ENCODE measurements at places on chromosomes 3 and 15.

GRCh38 chr3:190716211-190716610 is 146.3 kb downstream of the GMNC start:
- DNase-seq = no peak

DNA sequence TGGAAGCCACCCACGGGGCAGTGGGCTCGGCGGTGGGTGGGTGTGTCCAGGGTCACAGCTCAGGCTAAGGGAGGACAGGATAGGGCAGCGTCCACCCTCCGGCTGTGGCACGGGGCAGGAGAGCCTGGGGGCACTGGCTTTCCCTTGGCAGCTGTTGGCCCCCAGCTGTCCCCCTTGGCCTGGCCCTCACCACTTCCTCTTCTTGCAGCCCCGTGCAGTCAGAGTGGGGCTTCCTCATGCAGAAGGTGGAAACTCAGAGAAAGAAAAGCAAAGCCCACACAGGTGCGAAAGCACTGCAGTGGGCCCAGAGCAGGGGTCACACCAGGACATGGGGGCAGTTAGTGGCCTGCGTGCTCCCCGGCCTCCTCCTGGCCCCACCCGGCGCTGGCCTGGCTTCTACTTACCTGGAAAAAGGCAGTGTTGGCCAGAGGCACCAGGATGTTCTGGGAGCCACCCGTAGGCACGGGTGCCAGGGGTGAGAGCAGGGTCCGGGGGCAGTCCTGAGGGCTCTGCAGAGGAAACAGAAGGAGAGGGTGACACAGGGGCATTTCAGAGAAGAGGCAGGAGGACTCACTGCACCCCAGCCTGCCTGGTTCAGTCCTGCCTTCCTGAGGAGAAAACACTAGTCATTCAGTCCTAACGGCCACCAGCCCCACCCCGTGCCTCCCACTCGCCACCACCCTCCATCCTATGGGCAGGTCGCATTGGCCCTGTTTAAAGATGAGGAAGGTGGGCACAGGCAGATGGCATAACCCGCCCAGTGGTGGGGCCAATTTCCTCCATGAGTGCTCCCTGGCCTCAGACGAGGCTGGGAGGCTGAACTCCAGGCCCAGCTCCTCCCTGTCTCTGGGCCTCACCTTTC is 28.3 kb downstream of the PLXND1 start:
- DNase-seq = peak; percentile 81

- DNase-seq = no peak
These were observed 34.4 kb upstream of the SLC6A1 start for GRCh38 chr3:10957976-10958749.

DNA sequence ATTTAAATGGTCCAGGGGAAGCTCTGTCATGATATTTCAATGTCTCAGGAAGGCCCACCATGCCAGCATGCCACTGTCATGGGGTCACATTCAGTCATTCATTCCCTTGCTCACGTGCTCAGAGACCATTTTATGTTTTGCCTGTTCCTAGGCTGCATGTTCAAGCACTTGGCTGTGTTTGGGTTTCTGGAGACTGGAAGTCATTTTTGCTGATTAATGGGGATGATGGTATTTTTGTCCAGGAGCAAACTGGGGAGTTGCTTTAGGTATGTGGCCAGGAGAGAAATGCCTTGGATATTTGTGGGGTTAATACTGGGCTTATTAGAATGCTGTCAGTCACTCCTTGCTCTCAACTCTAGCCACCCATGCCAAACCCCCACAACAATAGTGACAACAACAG is 303.5 kb downstream of the PTPRG start:
- DNase-seq = no peak

- peak; percentile 14 for DNase-seq
These were observed 68.4 kb downstream of the MINDY2 start for GRCh38 chr15:58839485-58839884.

Data from Kasumi-1 (cell line).